Activated CD8-positive, alpha-beta memory T cell treated with anti-CD3 and anti-CD28 coated beads for 1 hour (primary cell): ENCODE measurements at places on chromosomes 12 and 14.

- no peak for DNase-seq
These were observed 96.1 kb downstream of the CRADD start for GRCh38 chr12:93773122-93773871.

GRCh38 chr12:4161718-4162117 lies 111.8 kb upstream of the CCND2 start:
- no peak for DNase-seq

GRCh38 chr12:13258197-13258596 lies 61.7 kb downstream of the EMP1 start:
- no peak for DNase-seq

- DNase-seq: no peak
These were observed 2.6 kb upstream of the ACOT4 start for GRCh38 chr14:73589116-73589515.

DNA sequence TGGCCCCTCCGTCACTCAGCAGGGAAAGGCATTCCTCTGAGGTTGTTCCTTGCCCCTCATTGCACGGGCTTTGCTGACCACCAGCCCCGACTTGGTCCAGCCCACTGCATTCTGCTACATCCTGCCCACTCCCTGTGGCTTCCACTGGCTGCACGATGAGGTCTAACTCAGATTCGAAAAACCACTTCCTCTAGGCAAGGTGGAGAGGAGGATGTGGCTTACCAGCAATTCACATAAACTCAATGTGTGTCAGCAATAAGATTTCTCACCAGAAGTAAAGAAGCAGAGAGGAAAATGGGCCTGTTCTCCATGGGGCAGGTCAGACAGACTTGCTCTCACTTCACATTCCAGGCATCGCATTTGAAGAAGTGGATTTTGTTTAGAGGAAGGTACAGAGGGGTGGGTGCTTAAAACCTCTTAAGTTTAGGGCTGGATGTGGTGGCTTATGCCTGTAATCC lies 14.7 kb downstream of the GPR68 start:
- DNase-seq: no peak

GRCh38 chr12:9646794-9647781 lies 22.4 kb upstream of the CLEC2D start:
- no peak for DNase-seq

- DNase-seq: no peak
These were observed 91.4 kb downstream of the VRK1 start for GRCh38 chr14:96888593-96888992.

GRCh38 chr14:20631023-20631879 lies 10.2 kb downstream of the OR6S1 start:
- DNase-seq: no peak

DNA sequence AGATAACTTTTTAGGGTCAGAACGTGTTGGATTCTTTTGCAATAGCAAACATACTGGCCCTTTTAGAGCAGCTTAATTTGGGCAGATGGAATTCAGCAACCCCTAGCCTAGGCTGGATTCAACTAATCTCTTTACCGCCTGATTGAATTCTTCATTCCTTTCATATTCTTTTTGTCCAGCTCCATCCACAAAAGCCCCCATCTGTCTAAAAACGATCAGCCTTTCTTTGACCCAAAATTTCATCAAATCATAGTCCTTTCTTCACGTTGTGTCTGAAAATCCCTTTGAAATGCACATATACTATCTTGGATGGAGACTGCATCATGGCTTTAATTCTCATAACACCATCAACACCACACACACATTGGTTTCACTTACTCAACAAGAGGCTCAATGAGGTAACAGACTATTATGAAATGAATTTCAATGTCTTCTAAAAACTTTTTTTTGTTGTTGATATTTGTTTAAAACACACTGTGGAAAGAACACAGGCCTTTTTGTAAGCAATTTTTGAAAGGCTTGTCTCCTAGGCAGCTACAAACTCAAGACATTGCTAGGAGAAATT lies 128.0 kb upstream of the EEA1 start:
- DNase-seq: no peak

GRCh38 chr12:80053051-80053790 lies 46.1 kb upstream of the OTOGL start:
- DNase-seq: no peak

DNA sequence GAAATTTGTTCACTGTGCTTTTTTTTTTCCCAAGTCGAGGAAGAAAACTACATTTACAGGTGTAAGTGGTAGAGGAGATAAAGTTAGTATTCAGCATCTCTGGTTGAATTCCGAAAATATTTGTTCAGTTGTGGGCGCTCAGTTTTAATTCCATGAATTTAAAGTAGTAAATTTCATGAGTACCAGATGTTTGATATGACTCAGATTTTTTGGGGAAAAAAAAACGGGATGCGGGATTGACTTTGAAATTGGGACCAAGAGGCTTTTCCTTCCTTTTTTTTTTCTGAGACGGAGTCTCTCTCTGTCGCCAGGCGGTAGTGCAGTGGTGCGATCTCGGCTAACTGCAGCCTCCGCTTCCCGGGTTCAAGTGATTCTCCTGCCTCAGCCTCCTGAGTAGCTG lies 1.6 kb downstream of the TULP3 start:
- DNase-seq: no peak

DNA sequence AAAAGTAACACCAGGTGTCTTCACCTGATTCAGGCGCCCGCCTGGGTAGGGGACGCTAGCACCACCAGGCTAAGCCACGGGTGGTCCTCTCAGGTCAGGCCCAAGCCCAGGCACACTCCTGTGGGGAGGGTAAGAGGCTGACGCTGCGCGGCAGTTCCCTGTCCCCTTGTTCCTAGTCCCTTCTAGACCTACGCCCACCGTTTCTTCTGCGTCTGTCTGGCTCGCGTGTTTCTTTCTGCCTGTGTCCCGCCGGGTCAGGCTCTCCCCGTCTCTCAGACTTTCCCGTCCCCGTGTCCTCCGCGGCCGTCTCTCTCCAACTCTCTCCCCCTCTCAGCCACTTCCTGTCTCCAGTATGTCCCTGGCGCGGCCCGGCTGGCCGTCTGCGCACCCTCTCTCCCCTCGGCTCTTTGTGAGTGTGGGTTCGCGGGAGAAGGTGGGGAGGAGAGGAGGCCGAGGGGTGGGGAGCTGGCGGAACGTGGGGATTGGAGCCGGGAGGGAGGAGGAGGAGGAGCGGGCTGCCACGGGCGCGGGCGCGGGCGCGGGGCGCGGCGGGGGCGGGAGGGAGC lies 3.1 kb upstream of the TNS2 start:
- DNase-seq: no peak

DNA sequence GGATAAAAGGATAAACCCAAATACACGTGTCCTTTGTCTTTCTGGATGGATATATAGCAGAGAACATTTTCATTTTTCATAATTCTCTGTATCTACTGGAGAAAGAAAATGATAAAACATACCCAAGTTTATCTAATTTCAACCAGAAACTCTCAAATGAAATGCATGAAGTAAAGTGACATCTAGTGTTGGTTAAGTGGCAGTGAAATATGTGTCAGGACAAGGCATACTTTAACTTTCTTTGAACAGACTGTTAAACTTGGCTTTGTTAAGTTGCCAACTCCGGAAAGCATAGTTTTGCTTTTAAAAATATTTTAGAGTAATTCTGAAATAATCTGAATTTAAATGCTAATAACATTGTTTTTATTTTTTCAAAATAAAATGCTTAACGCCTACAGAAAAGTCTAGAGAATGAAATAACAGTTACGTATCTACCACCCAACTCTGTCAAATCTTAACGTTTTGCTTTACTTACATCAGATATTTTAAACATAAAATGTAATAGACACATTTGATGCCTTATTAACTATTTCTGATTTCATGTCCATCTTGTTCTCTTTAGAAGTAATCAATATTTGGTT lies 25.2 kb upstream of the NTN4 start:
- DNase-seq: no peak

DNA sequence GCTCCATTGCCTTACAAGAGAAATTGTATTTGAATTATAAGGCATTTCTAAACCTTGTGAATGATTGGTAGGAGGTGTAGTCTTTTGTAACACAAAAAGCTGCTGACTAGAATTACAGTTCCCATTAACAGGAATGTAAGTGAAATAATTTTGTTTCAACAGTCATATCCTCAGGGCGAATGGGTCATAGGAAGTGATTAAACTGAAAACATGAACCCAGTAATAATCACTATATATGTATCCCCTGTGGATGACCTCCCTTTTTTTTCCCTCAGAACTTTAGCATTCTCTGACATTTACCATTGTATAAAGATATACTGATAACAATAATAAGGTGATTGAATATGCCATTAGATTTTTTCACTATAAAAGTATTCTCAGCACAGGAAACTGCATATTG lies 312.3 kb downstream of the ATP23 start:
- DNase-seq: no peak

- DNase-seq: no peak
These were observed 41.7 kb downstream of the PRKD1 start for GRCh38 chr14:29885988-29886387.

GRCh38 chr12:15863984-15864383 lies 18.2 kb upstream of the STRAP start:
- no peak for DNase-seq

DNA sequence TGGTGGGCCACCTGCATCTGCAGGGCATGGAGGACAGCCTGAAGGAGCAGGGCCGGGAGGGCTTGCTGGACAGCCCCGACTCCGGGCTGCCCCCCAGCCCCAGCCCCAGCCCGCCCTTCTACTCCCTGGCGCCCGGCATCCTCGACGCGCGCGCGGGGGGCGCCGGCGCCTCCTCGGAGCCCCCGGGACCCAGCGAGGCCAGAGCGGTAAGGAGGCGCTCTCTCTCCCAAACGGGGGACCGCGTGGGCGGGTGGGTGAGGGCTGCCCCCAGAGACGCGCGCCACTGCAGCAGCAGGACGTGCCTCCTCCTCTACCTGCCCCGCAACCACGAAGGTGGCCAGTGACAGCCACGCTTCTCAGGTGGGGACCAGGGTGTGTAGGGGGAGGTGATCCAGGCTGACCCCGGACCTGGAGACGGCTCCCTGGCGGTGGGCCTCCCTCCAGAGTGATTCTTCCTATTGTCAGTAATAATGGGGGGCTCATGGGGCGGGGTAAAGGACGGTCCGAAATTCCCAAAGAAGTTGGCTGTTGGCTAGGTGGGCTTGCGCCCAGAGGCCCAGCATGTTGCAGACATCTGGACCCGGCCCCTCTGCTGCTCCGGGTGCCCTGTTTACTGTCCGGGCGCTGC lies 652 bp downstream of the RFLNA start:
- DNase-seq: no peak

DNA sequence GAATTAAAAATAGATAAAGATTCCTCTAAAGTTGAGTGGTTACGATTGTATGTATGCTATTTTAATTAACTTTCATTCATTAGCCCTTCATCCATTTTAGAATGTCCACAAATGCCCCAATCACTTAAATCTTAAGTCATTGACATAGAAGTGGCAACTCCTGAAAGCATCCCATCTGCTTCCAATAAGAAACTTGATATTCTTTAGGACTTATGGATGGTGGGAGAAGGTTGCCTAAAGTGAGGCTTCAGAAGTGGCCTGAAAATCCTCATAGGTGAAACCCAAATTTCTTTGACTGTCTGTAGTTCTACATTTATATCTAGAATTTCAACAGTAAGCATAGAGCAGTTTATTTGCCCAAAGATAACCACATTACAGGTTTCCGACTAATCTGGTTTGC lies 161.7 kb upstream of the HMGA2 start:
- no peak for DNase-seq

GRCh38 chr14:103443111-103443510 lies 57.9 kb downstream of the MARK3 start:
- no peak for DNase-seq

GRCh38 chr14:93271111-93271510 lies 61.7 kb downstream of the BTBD7 start:
- DNase-seq: no peak

DNA sequence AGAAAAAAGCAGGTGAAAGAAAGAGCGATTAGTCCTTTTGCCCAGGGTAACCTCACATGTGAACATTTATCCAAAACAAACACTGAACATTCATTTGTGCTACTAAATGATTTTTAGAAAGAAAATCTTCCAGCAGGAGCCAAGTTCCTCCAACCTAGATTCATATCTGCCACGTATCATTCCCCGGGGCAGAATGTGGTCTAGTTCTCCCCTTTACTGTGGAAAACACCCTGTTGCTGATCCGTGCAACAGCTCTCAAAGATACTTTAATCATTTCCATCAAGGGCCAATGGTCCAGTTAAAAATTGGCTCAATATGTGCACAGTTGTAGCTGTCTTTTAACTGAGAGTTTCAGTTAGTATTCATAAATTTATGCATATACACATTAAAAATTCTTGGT lies 479.1 kb downstream of the ATP23 start:
- no peak for DNase-seq

DNA sequence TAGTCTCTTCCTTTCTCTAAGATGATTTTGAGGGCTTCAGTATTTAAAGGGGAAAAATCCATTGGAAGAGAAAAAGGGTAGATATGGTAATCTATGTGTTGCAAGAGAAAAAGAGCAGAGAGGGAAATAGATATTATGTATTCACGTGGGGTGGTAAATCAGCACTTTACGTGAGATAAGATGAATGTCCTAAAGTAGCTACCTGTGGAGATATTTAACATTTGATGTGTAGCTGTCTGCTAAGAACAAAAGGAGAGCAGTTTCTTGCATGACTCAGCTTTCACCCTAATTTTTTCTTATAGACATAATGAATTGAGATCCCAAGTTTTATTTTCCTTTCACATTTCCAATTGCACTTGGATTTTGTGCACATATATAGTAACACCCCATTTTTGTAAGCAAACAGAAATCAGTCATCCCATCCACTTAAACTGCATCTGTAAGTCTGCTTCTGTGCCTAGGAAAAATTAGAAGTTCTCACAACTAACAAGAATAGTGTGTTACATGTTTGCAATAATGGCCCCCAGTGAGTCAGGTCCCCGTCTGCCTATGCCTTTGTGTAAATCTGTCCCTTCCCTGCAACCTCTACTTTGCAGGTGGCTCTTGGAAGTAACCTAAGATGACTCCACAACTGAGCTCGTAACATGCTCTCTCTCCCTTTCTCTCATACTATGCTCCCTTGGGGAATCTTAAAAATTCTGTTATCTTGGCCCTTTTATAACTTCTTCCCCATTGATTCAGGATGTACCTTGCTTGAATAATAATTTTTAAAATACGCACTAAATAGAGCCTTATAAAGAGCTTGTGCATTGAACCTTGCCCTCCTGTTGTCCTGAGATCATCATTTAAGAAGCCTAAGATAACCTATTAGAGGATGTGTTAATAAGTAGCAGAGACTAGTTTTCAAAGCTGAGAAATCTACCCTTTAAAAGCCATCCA lies 3.7 kb downstream of the TMTC3 start:
- DNase-seq: no peak
